ENCODE measurements at places on chromosomes 5 and 9.
A peak's percentile ranks its signal among the peaks of the same experiment; 100 is the strongest.

DNA sequence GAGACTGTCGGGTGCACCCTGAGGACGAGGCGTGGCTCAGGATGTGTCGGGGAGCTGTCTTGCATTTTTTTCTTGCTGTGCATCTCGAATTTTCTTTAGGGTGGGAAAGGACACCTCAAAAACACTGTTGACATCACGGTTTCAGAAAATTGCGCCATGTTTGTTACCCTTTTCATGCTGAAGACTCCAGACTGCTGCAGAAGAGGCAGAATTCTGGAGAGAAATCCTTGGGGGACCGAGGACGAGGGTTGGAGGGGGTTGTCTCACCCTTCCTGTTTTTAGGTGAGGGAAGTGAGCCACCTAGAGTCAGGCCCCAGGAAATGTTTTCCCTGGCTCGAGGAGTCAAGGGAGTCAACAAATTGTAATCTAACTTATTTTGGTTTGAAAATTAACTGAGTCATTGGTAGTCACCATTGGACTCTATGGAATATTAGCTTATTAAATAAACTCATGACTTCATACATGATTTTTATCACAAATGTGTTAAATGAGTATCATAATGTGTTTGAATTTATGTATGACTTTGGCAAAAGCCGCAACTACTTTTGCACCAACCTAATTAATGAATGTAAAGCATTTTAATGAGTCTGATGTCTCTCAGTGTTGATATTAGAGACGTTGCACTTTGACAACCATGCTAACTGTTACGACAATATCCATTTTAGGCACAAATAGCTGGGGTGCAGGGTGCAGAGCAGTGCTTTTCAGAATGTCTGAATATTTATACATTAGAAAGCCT, 724 bp upstream of the LYSMD3 start:
- DNase-seq: peak; percentile 71

DNA sequence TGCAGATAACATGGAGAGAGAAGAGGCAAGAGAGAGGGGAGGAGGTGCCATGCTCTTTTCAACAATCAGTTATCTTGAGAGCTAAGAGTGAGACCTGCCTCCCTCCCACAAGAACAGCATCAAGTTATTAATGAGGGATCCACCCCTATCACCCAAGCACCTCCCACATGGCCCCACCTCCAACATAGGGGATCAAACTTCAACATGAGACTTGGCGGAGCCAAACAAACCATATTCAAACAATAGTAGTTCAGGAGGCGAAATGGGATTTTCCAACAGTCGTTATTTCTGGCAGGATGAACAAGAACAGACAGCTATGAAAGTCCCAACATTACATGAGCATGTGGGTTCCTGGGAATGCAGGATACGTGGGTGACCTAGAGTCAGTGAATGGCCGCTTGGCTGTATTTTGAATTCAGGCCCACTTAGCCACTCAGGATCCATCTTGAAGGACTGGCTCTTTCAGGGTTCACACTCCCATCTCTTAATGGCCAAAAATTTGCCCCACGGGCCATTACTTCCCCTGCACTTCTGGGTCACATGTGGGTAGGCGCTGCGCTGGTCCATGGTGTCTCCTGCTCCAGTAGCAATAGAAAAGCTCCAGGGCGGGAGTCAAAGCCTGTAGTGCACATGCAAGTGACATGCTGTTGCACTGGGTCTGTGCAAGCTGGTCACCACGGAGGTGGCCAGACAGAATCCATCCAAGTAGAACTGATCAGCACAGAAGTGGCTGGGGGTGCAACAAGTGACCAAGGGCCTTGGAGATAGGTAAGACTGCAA, 7.1 kb upstream of the FAF2 start:
- DNase-seq: no peak

GRCh38 chr9:98584059-98584458, 124.7 kb downstream of the GABBR2 start:
- no peak for DNase-seq

DNA sequence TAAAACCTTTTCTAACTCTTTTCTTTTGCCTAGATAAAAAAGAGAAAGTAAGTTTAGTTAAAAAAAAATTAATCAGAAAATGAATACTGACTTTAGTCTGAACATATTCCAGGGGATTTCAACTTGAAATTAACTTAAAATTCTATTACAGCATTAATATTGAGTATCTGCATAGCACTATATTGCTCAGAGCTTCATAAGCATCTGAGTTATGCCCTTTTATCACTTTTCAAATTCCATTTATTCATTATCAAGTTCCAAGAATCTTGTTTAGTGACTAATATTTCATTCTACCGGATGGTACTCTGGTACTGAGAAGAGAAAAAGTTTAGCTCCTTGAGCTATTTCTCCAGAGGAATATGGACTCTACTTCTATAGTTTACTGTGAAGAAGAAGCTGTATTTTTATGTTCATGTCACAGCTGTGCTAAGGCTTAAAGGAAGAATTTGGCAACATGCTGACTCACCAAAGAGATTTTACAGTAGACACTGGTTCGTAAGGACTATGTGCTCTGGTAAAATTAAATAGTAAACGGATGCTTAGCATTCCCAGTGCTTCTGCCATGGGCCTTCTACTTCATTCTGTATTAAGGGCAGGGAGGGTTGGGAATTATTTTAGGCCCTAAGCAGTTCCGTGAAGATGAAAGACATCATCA, 285.2 kb upstream of the SEMA6A start:
- no peak for DNase-seq

GRCh38 chr5:147509710-147510651, at the start of gene DPYSL3:
Gene DPYSL3 (minus strand): TSS chr5:147510068. CDS start chr5:147509858, 210 bp downstream.
- peak; percentile 51 for DNase-seq

GRCh38 chr9:94908011-94908563, 181.6 kb downstream of the AOPEP start:
- DNase-seq: no peak

DNA sequence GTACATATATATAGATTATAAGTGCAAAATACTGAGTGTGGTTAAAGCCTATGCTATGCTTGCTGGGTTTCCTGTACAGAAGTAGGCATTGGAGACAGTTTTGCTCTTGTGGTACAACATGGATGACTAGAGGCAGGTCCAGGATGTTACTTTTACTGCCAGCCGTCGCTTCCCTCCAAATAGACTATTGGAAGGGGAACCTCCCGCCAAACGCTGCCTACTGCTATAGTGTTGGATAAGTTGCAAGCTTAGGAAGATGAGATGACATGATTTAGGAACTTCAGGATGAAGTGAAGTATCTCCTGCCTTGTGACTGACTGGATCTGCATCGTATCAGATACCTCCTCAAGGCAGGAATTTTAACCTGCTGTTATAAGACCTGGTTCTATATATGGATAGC, 30.9 kb downstream of the JAK2 start:
- DNase-seq: no peak

DNA sequence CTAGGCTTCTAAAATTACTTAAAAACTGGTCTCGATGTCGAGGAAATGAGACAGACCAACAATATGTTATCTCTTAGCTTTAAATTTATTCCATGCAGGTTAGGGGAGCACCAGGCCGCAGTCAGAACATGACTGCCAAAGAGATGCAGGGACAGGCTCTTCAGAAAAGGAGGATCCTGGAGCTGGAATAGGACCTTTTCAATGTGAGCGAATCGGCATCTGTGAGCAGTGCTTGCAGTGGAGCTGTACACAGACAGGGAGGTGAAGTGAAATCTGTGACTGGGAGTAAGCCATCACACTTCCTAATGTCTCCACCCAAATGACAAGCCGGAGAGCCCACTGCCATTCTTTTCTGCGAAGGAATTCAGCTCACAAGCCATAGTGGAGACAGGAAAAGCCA, 78.2 kb downstream of the EFNA5 start:
- no peak for DNase-seq

- no peak for DNase-seq
Measured at GRCh38 chr5:179292681-179293635, 52.3 kb downstream of the ADAMTS2 start.

- no peak for DNase-seq
Measured at GRCh38 chr9:116937361-116937760, 250.3 kb downstream of the TRIM32 start.

DNA sequence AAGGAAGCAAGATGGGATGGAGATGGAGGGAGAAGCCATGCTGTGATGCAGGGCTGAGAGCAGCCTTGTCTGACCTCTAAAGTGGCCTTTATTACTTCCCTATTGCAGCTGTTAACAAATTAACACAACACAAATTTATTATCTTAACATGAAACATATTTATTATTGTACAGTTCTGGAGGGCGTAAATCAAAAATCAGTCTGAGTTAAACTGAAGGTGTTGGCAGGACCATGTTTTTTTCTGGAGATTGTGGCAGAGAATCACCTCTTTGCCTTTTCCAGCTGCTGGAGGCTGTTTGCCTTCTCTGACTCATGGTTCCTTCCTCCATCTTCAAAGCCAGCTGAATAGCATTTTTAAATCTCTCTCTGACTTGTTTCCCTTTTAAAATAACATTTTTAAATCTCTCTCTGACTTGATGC, 7.2 kb upstream of the MCC start:
- no peak for DNase-seq

- DNase-seq: no peak
Measured at GRCh38 chr9:34197756-34198711, 19.2 kb downstream of the UBAP1 start.

DNA sequence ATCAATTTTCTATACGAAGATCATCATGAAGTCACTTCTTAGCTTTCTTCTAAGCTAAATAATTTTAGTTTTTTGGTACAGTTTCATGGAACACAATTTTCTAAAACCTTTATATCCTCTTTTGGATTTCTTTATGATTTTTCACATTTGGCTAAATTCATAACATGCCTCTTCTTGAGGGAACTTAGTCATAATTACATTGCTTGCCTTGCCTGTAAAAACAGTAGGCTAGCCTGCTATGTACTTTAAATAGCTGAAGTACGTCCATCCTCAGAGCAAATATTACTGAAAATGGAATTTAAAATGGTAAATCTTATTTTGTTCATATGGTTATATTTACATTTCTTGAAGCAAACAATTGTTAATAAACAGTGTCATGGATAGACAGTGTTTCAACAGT, 225.0 kb downstream of the VPS13A start:
- DNase-seq: no peak

- no peak for DNase-seq
Measured at GRCh38 chr9:8558176-8558575, 758.6 kb upstream of the DMAC1 start.

GRCh38 chr5:111069839-111070238, 1.7 kb upstream of the TSLP start:
- DNase-seq: no peak

GRCh38 chr5:158354958-158355357, 496.0 kb upstream of the CLINT1 start:
- no peak for DNase-seq

GRCh38 chr9:87447547-87448432, 49.9 kb upstream of the DAPK1 start:
- DNase-seq: no peak

- DNase-seq: no peak
Measured at GRCh38 chr5:163660486-163660885, 155.1 kb downstream of the MAT2B start.

DNA sequence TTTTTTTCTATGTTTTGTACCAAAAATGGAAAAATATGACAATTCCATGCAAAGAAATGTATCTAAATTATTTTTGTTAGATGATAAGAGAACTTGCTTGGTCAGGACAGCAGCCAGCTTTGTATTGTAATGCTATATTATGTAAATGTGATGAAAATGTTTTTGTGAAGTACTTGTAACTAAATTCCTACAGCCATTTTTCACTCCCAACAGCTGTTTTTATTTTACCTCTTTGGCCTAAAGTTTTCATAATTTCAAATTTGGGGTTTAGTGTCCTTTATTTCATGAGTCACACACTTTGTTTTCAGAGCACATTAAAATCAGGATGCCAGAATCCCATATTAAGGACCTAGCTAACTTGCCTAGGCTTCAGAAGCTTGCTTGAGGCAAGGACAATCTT, 64.1 kb downstream of the WDR41 start:
- no peak for DNase-seq

GRCh38 chr5:61215996-61216395, 53.7 kb upstream of the SMIM15 start:
- no peak for DNase-seq

GRCh38 chr5:58517198-58517597, 26.0 kb downstream of the GAPT start:
- no peak for DNase-seq

- peak; percentile 19 for DNase-seq
Measured at GRCh38 chr9:16031971-16032370, 479.1 kb downstream of the CCDC171 start.

- DNase-seq: no peak
Measured at GRCh38 chr5:6371079-6371810, 7.1 kb downstream of the MED10 start.

GRCh38 chr5:102809033-102809432, 53.9 kb downstream of the PAM start:
- DNase-seq: no peak

GRCh38 chr9:14992081-14992480, 81.9 kb upstream of the FREM1 start:
- no peak for DNase-seq

- no peak for DNase-seq
Measured at GRCh38 chr9:101038488-101038887, 10.0 kb downstream of the PLPPR1 start.

DNA sequence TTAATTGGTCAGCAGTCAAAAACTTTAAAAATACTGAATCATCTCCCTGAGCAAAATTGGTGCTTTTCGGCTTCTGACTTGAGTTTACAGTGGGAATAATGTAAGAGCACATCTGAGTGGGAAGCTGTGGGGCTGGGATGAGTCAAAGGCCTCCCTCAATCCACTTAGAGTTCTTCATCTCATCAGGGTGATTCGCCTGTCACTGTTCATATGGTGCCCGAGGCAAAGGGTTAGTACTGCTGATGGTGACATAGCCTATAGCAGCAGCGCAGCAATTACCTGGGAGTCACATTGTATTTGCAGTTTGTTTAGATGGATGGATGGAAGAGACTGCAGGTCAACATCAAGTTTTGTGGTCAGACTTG, 113.8 kb upstream of the ZNF608 start:
- DNase-seq: no peak

GRCh38 chr5:160419458-160420330, 813 bp upstream of the SLU7 start:
- no peak for DNase-seq

- no peak for DNase-seq
Measured at GRCh38 chr9:127059030-127059429, 63.4 kb downstream of the ANGPTL2 start.

DNA sequence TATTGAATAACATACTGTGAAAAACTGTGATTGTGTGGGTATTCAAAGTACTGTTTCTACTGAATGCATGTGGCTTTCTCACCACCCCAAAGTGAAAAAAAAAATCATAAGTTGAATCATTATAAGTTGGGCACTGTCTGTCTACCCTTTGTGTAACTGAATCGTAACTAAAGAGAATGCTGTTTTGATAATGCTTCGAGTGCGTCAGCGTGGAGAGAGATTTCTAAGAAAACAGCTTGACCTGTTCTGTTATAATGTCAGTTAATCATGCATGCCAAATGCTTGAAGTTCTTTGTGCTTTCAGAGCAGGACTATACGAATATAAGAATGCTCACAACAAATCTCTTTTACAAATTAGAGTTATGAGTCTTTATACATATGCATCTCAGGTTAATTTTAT, 148.8 kb upstream of the SGCD start:
- DNase-seq: no peak

GRCh38 chr5:147893820-147894219, 12.5 kb downstream of the C5orf46 start:
- DNase-seq: no peak

GRCh38 chr9:5402217-5402616, 35.5 kb downstream of the PLGRKT start:
- no peak for DNase-seq
